ENCODE measurements at places on chromosomes 11 and 22.

- DNase-seq = peak; percentile 66
Measured at GRCh38 chr11:116240710-116241109, 532.1 kb downstream of the BUD13 start.

DNA sequence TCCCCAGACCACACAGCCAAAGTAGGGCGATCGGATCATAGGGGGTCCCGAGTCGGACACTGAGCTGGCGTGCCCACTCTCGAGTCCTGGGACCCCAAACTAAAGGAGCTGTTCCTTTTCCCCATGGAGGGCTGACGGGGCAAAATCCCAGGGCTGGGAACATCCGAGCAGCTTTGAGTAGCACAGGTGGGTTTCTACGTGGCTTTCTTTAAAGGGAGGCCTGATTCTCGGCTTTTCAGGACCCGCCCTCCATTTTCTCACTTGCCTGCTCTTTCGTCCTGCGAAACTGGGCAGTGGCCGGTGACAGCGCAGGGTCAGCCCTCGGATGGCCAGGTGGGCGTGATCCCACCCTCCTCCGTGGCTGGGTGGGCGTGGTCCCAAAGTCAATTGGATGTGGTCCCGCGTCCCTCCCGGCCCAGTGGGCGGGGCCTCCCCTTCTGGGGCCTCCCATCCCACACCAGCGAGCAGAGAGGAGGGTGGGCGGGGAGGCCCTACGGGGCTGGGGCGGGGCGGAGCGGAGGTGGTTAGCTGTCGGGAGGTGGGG, 17.5 kb upstream of the TXNRD2 start:
- DNase-seq = peak; percentile 59

DNA sequence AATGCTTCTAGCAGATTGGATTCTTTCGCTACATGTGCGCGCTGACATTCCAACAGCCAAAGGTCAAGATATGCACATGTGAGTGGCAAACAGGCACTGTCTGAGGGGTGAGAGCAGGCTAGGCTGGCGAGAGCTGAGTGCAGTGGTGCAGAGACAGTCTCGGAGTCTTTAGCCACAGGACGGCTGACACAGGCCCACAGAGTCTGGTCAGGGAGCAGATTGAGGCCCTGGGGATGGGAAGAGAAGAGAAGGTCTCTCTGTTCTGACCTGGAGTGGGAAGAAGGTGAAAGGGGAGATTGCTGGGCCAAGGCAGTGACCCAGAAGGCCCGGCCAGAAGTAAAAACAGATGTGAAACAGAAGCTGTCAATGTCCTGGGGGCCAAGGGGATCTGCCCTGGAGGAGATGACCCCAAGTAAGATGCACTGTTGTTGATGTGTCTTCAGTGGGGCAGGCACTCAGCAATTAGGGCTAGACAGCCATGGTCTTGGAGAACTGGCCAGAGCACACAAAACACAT, 197.8 kb downstream of the ETS1 start:
- no peak for DNase-seq

- no peak for DNase-seq
Measured at GRCh38 chr22:46090036-46090591, 60.2 kb upstream of the PPARA start.

GRCh38 chr11:128919216-128919615, 23.5 kb downstream of the TP53AIP1 start:
- no peak for DNase-seq

DNA sequence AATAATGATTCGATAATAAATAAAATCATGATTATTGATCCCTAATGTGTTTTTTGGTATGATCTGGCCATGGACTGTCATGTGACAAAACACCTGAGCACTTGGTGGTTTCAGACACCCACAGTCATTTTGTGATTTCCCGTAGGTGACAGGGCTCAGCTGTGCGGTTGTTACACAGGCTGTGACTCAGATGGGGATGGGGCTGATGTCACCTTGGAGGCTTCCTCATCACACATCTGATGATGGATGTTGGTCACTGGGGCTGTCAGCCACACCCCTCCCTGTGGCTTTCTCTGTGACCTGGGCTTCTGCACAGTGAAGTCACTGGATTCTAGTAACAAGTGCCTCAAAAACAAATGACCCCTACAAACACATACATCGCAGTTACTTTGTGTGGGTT, 995.1 kb downstream of the BRD1 start:
- no peak for DNase-seq

Measured in fibroblast of skin of right biceps (primary cell).